Stimulated activated CD8-positive, alpha-beta memory T cell treated with anti-CD3 and anti-CD28 coated beads, Interleukin-4, amount 100 ng/mL, for 1 hour (primary cell): ENCODE measurements at places on chromosomes 4 and X.

- no peak for DNase-seq
These were observed 195.6 kb upstream of the TACR3 start for GRCh38 chr4:103915224-103915869.

DNA sequence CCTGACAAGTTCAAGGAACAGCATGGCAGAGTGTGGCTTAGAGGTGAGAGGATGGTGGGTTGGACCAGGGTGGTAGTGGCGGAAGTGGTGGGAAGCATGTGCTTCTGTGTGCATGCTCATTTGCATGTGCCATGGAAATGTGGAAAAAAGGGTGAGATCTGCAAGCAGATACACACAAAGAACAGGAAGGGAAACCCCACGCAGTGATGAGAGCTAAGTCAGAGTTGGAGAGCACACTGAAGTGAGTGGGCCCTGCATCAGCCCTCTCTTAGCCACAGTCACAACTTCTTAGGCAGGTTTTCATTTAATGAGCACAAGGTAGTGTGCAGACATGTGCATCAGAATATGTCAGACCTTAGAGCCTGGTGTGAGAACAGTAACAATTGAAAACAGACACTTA lies 483.8 kb downstream of the AFF2 start:
- DNase-seq, result no peak

GRCh38 chr4:183333202-183333601 lies 11.0 kb upstream of the CLDN24 start:
- no peak for DNase-seq

DNA sequence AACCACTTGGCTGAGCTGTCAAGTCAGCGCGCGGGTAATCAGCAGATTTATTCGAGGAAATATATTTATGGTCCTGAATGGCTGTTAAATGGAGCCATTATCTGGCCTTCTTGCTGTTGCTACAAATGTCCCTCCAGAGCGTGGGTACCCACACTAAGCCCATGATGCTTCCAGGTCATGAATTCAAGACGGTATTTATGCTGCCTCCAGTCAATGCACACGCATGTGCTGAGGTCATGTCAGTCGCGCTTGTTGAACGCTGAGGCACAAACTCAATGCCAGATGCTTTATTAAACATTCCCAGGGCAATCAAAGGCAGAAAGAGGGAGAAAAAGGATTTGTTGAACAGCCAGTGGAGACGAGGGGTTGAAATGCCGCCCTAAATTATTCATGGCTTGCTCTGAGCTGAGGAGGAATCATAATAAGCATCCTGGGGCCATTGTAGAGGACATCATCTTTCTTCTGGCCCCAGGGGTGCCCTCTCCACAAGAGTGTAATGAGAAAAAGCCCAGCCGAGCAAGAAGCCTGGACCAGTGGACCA lies 36.1 kb upstream of the CLDN24 start:
- no peak for DNase-seq

DNA sequence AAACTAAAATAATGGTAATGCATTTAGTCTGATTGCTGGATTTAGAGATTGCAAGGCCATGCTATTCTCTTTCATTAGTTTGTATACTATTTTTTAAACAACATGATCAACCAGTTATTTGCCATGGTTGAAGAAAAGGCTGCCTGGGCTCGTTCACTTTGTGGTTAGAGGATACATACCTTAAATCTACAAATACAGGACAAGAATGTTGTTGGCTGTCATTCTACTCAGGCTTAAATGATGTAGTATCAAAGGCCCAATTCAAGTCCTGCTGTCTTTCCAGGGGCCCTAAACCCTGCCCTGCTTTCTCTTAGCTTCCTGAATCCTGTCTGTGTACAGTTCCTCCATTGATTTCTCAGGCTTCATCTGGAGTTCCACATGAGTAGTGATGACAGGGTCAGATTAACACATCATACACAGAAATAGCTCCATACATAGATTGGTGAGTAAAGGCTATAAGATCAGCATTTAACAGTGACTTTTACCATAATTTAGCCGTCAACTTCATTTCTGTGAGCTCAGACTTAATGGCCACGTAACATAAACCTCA lies 114.9 kb upstream of the GPRIN3 start:
- DNase-seq, result no peak

DNA sequence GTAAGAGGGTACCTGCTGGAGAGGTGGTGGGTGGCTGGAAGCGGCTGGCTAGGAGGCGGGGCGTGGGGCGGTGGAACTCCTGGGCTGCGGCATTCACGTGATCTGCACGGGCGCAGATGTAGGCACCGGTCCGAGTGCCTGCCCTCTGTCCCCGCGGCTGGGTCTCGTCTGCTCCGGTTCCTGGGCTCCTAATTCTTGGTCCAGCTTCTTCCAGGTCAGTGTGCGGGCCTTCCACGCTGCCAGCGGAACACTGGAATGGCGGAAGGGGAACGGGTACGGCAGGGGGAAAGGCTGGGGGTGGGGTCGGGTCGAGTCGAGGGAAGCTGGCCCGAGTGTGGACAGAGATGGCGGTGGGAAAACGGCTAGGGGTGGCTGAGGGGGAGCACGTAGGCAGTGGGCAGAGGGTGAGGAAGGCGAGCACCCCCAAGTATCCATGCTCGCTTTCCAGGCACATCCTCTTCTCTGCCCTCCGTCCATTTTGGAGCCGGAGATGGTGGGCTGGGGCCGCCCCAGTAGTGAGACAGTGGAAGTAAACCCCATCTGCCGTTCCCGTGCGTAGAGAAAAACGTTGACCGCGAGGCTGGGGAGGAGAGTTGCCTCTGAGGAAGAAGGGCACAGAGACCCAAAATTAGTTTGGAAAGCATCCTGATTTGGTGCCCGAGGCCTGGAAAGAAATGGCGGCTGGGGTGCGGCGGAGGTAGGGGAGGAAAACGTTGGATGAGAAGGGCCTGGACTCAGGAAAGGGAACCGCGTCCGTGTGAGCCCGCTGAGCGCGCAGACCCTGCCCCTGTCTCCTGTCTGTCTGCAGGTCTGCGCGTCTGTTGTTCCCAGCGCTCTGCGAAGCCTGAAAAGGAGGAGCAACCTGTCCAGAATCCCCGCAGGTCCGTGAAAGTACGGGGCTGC lies at the start of gene TCEAL4:
TSS of gene TCEAL4 (plus strand) at position 105 of the 903 bp plus-strand sequence. CDS start 1,161 bp downstream, outside the sequence.
- DNase-seq, result no peak

DNA sequence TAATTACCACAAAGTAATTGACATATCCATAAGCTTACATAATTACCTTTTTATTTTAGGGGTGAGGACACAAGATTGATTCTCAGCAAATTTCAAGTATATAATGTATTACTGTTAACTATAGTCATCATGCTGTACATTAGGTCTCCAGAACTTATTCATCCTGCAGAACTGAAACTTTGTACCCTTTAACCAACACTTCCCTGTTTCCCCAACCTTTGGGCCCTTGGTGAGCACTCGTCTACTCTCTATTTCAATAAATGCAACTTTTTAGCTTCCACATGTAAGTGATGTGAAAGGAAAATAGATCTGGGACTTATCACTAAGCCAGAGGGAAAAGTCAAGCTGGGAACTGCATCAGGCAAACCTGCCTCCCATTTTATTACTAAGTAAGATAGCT lies 33.6 kb upstream of the CCNG2 start:
- no peak for DNase-seq

GRCh38 chrX:87571964-87572363 lies 54.4 kb downstream of the KLHL4 start:
- DNase-seq, result no peak

DNA sequence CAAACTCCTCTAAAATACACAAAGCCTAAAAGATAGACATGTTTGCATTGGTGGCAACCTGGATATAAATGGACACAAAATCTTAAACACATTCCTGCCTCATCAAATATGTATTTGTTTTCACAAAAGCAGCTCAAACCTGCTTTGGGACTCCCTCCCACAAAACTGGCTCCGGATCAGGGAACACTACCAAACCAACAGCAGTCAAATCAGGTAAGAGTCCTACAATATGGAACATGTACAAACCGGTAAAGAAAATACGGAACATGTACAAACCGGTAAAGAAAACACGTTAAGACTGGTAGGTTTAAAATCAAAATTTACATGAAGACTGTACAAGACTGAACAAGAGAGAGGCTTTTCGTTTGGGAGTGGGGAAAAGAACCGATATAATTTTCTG lies 4.3 kb downstream of the AMTN start:
- DNase-seq, result no peak
